Astrocyte of the cerebellum (primary cell): ENCODE measurements at places on chromosomes 6 and 20.

GRCh38 chr6:123811378-123811777 is 7.7 kb downstream of the NKAIN2 start:
- DNase-seq = no peak

- no peak for DNase-seq
Observed at GRCh38 chr20:3350422-3350821, 57.0 kb downstream of the DNAAF9 start.

DNA sequence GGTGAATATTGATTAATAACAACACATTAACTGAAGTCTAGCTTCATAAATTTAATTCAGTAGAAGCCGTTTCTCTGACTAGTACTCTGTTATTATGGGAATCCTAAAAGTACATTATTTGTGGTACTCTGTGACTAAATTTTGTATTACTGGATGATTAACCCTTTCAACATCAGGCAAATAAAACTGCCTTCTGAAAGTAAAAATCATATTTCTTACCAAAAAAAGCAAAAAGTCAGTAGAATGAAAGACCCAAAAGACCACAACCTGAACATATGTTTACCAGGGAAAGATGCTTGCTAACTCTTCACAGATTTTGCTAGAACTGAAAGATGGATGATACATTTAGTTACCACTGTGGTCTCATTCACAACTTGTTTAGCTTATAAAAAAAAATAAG is 73.2 kb downstream of the AHI1 start:
- no peak for DNase-seq

- DNase-seq = no peak
Observed at GRCh38 chr6:117676577-117677218, 1.4 kb downstream of the NUS1 start.

- no peak for DNase-seq
Observed at GRCh38 chr6:155765275-155766194, 309.9 kb upstream of the NOX3 start.

DNA sequence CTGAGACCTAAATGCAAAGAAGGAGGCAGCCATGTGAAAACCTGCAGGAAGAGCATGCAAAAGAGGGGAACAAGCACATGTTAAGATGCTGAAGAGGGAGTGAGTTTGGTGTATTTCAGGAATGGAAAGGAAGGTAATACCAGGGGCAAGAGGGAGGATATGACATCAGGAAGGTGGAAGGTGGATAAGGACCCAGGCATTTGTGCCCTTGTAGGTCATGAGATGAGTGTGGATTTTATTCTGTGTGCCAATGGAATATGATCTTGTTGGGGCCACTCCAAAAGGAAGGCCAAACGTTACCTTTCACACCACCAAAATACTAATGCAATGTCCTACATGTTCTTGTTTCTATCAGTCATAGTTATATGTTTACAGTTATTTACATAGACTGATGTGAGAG is 17.2 kb upstream of the DOK5 start:
- no peak for DNase-seq

GRCh38 chr6:134537146-134537555 is 219.2 kb upstream of the SGK1 start:
- peak; percentile 63 for DNase-seq

- no peak for DNase-seq
Observed at GRCh38 chr20:17941087-17941825, 27.3 kb downstream of the SNX5 start.

- DNase-seq = no peak
Observed at GRCh38 chr6:159983641-159984080, 14.8 kb downstream of the IGF2R start.

- DNase-seq = no peak
Observed at GRCh38 chr6:3405679-3406078, 51.2 kb downstream of the SLC22A23 start.

DNA sequence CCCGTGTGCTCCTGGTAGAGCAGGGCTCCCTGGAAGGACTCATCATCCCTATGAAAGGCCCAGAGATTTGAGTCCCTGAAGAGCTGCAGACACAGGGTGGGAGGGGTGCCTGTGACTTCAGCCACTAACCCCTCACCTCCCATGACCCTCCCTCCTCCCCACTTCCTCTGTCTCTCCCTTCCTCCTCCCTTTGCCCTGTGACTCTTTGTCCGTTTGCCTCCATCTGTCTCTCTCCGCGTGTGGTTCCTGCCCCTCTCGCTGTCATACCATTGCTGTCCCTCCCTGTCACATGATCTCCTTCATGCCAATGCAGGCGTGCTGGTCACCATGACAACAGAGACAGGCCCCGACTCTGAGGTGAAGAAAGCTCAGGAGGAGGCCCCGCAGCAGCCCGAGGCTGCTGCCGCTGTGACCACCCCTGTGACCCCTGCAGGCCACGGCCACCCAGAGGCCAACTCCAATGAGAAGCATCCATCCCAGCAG is 19.0 kb downstream of the EPB41L1 start:
- DNase-seq = no peak

DNA sequence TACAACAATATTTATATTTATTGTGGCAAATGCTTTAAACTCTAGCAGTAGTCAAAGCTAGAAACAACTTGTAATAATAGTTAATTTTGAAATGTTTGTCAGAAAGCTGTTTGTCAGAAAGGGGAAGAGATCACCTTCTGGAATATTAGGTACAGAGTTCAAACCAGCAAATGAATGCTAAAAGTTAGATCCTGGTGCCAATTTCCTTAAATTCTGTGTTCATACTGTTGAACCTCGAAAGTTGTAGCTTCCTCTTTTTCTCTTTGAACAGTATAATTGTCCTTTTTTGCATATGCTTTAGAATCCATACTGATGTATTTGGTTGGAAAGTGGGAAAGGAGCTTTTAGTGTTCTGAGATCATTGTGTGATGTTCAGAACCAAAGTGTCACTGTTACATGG is 22.4 kb downstream of the ITCH start:
- DNase-seq = no peak

- DNase-seq = no peak
Observed at GRCh38 chr6:85866370-85866730, 223.7 kb upstream of the SYNCRIP start.

- no peak for DNase-seq
Observed at GRCh38 chr6:84767526-84768201, 3.3 kb upstream of the TBX18 start.

GRCh38 chr6:128723667-128724066 is 159.3 kb upstream of the LAMA2 start:
- no peak for DNase-seq

DNA sequence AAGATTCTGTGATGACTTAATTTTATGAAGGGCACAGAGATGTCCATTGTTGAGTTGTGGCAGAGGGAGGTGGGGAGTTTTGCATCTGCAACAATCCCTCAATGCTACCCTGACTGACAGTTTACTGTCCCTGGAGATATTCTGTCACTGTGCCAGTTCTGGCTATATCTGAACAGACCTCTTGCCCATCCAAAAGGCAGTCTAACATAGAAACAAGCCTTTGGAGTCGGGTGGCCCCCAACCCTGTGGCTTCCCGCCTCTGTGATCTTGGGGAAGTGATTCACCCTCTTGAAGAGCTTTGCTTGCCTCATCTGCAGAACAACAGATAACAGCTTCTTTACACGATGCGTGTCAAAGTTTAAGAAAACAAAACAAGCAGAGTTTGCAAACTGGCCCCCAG is 3.8 kb upstream of the E2F1 start:
- DNase-seq = no peak

DNA sequence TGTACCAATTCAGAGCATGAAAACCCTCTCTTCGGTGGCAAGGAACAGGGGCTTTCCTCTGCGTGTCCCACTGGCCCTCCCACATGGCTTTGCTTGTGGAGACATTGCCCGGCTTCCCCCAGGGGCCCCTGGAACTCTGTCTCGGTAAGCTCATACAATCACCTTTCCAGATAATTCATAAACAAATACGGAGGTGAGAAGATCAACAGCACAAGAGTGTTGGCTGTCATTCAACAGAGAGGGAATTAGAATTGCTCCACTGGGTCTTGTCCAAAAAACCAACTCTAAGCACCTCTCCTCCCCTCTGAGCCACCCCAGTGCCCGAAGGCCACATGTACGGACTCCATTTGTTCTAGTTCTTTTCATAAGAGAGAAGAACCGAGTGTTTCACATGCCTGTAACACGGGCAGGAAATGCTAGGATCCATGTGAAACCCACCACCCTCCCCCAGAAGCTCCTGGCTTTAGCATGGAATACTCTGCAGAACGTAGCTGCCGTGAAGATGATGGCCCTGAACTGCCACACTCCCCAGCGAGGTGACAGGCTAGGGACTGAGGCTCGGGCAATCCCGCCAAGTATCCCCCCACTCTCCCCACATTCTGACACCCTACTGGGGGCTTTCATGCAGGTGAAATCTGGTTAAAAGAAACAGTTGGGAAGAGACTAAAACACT is 24.6 kb upstream of the FOXC1 start:
- no peak for DNase-seq

- no peak for DNase-seq
Observed at GRCh38 chr6:104477569-104477968, 382.1 kb downstream of the HACE1 start.

DNA sequence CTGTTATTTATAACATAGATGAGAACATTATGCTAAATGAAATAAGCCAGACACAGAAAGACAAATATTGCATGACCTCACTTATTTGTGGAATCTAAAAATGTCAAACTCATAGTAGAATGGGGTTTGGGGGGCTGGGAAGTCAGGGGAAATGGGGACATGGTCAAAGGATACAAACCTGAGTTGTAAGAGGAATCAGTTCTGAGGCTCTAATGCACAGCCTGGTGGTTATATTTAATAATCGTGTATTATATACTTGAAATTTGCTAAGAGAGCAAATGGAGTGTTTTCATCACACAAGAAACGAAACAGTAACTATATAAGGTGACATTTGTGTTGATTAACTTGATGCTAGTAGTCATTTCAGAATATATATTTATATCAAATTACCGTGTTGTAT is 40.8 kb upstream of the GFOD1 start:
- no peak for DNase-seq

- no peak for DNase-seq
Observed at GRCh38 chr6:53239526-53239925, 90.9 kb upstream of the GCM1 start.

DNA sequence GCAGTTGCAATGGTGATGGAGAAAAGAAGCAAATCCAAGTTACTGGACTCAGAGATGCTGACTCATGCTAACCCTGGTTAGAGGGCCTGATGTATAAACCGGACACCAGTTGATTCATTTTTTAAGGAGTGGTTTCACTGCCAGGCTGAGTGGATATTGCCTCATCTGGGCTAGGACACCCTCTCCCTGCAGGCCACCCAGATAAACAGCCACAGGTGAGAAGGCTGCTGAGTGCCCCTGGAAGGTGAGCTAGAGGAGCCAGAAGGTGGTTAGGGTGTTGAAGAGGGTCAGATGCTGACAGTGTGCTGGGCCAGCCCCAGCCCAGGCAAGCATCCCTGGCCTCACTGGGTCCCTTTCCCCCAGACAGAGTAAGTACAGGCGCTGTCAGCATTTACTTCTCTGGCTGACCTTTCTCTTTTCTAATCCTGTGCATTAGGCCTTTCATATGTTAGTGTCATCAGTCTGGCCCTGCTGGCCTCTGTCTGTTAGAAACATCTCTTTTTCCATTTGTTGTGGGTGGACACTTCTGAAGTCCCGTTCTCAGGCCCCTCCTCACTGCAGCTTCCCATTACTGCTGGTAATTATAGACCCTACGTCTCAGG is 13.5 kb downstream of the EPB41L1 start:
- no peak for DNase-seq

DNA sequence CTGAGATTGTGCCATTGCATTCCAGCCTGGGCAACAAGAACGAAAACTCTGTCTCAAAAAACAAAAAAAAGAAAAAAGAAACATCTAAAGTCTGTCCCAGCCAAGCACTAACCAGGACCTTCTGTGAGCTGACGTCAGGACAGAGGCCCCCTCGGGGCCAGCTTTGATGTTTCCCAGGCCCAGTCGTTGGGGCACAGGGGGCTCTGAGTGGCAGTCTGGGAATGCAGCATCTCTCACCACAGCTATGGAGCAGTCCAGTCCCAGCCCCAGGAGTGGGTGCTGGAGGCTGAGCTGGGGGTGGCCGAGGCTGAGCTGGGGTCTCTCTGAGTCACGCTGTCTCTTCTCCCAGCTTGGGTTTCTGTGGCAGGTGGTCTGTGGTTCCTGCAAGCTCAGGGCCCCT is 46.0 kb upstream of the SRF start:
- peak; percentile 78 for DNase-seq

DNA sequence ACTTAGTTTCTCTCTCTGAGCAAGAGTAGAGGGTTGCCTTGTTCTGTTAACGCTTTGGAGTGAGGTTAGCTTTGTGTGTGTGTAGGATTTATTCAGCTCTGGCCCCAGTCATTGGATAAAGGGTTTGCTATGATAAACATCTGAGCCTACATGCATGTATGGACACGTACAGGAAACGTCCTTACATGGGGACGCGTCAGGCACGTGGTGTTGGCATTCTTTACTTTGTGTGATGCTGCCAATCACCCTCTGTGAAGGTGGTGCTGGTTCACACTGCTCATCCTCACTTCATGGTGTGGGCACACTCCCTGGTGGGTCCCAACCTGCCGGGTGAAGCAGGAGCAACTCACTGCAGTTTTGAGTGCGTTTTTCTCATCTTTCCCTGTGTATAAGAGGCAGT is 53.4 kb upstream of the CD93 start:
- no peak for DNase-seq

- peak; percentile 8 for DNase-seq
Observed at GRCh38 chr6:103675807-103676406, 1183.8 kb downstream of the HACE1 start.

DNA sequence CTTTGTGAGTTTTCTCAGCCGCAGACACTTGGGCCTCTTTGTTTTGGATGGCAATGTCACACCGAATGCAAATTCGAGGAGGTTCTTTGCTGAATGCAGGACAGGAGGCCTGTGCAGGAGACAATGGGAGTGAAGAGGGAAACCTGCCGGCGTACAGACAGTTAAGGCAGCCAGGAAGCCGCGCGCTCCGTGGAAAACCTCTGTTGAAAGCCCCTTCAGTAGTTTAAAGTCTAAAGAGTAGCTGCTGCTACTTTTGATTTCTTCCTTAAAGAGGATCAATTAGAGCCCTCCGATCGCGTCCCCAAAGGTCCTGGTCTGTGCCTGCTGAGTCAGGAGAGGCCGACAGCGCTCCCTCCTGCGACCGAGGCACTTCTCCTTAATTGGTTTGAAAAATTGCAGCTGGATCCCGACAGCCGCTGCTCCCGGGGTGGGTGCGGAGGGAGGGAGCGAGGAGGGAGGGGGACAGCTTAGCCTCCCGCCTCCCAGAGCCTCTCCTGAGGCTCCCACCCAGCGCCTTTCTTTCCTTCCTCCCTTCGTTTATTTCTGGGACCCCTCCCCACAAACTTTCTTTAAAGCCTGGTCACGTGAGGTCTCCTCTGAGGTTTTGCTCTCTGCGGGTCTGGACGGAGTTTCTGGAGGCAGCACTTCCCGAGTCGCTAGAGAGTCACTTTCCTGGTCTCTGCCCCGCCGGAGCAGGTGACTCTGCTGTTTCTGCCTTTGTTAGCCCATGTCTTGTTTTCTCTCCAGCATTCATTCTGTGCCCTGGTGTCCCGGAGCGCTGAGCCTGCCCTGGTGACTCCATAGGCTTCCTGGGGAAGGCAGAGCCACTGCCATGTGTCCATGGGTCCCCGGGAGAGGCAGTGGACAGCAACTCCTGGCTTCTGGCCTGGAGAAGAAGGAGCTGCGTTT is 22.3 kb upstream of the RPP40 start:
- no peak for DNase-seq
